ENCODE measurements at places on chromosomes 3 and 15.
A peak's percentile ranks its signal among the peaks of the same experiment; 100 is the strongest.

DNA sequence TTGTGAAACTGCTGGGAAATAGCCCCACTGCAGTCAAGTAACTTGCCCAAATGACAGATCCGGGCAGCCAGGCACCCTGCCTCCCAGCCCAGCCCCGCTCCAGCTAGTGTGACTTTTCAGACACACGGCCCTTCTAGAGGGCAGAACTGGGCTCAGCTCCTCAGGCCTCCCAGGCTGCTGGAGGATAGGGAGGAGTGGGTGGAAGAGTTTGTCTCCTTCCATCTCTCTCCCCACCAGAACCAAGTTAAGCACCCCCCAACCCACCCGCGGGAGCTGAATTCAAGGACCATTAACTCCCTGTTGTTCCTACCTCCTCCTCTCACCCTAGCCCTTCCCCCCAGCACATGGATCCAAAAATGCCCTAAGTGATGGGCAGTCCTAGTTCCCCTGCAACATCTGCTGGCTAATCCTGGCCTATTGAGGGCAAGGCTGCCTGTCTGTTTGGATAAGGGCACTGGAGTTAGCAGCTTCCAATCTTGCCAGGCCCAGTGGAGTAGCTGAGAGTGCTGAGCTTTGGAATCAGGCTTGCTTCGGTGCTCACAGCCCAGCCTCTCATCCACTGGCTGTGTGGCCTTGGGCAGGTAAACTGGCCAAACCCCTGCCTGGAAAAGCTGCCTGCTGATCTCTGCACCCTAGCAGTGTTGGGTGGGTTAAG lies 3.1 kb downstream of the CCDC33 start:
- DNase-seq: no peak
- peak overlapping the region; percentile 43 for H3K27ac ChIP-seq
- peaks cover 9% of the 10 kb centered on the region for H3K27me3 ChIP-seq
- no peaks in the 10 kb centered on the region for H3K36me3 ChIP-seq
- peaks cover 30% of the 10 kb centered on the region for H3K4me1 ChIP-seq

GRCh38 chr3:4507024-4507596 lies 14.0 kb downstream of the ITPR1 start:
- no peak overlapping the region for H3K27ac ChIP-seq
- peak overlapping the region; percentile 32 for H3K4me3 ChIP-seq
- no peaks in the 10 kb centered on the region for H3K27me3 ChIP-seq
- peaks cover 22% of the 10 kb centered on the region for H3K36me3 ChIP-seq
- H3K4me1 ChIP-seq: peaks cover 73% of the 10 kb centered on the region
- DNase-seq: no peak

- H3K4me1 ChIP-seq: peaks cover 4% of the 10 kb centered on the region
- no peak for DNase-seq
- H3K27me3 ChIP-seq: peaks cover 12% of the 10 kb centered on the region
- H3K4me3 ChIP-seq: no peak overlapping the region
- no peaks in the 10 kb centered on the region for H3K36me3 ChIP-seq
Observed at GRCh38 chr3:179108086-179108485, 36.5 kb upstream of the ZMAT3 start.

DNA sequence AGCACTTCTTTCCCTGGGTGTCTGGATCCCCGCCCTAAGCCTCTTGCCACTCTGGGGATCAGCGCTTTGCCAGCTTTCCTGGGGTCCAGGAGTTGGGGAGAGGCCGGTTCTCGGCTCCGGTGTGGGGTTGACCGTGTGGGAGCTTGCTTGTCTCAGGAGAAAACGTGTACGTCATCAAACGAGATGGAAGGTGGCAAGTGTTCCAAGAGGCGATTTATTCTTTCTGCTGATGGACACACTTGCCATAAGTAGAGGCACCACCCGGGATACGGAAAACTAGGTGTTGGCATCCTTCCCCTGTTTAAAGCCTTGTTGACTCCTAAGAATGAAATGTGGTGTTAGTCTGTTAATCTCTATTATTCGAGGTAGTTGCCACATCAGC lies 295 bp downstream of the ZWILCH start:
- no peaks in the 10 kb centered on the region for H3K27me3 ChIP-seq
- peaks cover 30% of the 10 kb centered on the region for H3K36me3 ChIP-seq
- H3K4me3 ChIP-seq: peak overlapping the region; percentile 98
- peak overlapping the region; percentile 94 for H3K27ac ChIP-seq
- DNase-seq: no peak

GRCh38 chr15:39188314-39188713 lies 392.6 kb upstream of the THBS1 start:
- no peaks in the 10 kb centered on the region for H3K4me1 ChIP-seq
- H3K27ac ChIP-seq: no peak overlapping the region
- DNase-seq: no peak
- no peaks in the 10 kb centered on the region for H3K27me3 ChIP-seq
- H3K4me3 ChIP-seq: no peak overlapping the region
- H3K36me3 ChIP-seq: no peaks in the 10 kb centered on the region

DNA sequence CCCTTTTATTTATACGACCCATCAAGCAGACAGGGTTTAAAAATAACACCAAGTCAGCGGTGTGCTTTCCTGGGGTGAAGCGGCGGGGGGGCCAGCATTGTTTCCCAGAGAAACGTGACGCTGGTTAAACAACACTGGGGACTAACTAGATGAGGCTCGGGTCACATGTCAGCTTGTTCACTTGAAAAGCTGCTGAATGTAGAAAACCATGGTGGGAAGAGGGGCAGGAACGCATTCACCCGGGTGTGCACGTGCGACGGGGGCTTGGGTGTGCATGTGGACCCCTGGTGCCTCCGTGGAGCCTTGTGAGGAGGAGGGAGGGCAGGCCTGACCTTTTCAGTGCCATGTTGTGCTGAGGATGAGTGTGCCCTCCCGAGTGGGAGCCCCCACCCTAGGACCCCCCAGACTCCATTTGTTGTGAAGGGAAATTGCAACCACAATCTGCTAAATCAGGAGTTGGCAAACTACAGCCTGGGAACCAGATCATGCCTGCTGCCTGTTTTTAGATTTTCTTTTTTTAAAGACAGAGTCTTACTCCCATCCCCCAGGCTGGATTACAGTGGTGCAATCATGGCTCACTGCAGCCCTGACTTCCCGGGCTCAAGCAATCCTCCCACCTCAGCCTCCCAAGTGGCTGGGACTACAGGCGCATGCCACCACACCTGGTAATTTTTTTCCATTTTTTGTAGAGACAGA lies 70.4 kb upstream of the CMTM7 start:
- H3K4me1 ChIP-seq: peaks cover 66% of the 10 kb centered on the region
- H3K27ac ChIP-seq: peak overlapping the region; percentile 18
- H3K27me3 ChIP-seq: no peaks in the 10 kb centered on the region
- peaks cover 3% of the 10 kb centered on the region for H3K36me3 ChIP-seq
- DNase-seq: no peak

DNA sequence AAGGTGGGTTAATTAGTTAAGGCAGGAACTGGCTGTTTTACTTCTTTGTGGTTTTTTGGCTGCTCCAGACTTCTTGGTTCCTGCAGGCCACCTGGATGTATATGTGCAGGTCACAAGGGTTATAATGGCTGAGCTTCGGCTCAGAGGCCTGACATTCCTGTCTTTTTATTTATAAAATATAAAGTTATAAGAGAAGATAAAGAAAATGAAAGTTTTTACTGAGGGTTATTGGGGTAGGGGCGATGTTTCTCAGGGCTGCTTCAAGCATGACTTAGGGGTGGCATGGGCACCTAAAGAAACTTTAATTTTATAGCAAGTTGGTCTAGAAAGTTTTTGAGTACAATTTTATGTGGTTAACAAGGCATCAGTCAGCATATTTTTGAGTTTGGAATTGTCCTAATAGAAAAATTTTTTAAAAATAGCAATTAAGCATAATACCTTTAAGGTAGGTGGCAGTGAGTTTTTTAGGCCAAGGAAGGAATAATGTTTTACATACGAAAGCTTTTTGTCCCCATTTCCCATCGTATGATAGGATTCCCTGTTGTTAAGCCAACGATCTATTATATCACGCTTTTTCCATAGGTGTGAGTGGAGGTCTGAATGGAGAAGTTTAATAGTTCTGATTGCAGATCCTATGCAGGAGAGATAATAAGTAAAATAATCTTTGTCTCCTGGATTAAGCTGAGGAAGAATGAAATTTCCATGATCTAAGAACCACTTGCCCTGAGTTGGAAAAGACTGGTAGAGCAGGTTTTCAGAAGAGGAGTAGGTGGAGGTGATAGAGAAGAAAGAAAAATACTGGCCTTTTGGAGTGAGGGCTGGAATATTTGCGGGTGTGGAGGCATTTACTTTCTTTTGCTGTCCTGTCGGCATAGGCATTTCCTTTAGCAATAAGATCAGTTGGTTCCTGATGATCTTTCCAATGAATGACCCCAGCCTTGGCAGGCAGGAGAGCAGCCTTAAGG lies 10.1 kb downstream of the STRIT1 start:
- H3K36me3 ChIP-seq: no peaks in the 10 kb centered on the region
- no peaks in the 10 kb centered on the region for H3K27me3 ChIP-seq
- H3K4me1 ChIP-seq: peaks cover 7% of the 10 kb centered on the region
- DNase-seq: no peak
- no peak overlapping the region for H3K4me3 ChIP-seq
- H3K27ac ChIP-seq: no peak overlapping the region

All from type B pancreatic cell (in vitro differentiated cells).